ENCODE measurements at places on chromosomes 13 and 19.

DNA sequence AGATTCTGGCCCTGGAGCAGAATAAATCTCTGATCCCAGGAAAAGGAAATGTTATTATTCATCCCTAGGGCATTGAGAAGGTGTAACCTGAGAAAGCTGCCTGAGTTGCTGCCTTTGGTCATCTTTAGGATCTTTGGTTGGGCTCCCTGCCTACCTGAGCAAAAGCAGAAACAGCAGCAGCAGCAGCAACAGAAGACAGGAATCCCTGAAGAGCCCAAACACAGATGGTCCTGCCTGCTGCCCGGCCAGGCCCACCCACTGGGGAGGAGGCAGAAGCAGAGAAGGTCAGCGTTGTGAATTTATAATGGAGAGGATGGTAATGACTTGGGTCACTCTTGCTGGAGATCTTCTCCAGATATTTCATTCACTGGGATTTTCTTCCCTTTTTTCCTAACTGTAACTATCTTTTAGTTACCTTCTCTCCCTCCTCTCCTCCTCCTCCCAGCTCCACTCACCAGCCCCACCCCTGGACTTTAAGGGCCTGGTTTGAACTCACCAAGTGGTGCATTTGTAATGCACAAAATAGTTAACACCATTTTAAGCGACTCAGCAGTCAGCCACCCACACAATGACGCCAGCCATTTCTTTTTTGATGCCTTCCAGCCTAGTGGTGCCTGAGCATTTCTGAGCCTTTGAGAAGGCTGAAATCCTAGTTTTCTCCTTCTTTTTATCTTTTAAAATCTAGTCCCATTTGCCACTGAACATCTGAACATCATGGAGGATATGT, 91.7 kb downstream of the HSPH1 start:
- DNase-seq: no peak

- DNase-seq: no peak
These were observed 372.1 kb downstream of the UQCRFS1 start for GRCh38 chr19:28840891-28841290.

- DNase-seq: no peak
These were observed 90.3 kb upstream of the SLC10A2 start for GRCh38 chr13:103156346-103156998.

DNA sequence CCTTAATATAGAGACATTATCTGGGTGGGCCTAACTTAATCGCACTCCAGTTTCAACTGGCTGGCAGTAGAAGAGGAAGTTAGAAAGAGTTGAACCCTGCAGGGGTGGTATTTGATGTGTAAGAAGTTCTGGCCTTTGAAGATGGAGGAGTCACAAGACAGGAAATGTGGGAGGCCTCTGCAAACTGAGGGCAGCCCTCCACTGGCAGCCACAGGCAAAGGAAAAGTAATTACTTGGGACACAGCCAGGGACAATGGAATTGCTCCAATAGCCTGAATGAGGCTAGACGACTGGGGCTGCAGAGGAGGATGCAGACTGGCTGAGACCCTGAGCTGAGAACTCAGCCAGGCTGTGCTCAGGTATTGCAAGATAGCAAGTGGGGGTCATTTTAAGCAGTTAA, 703.3 kb upstream of the ARGLU1 start:
- DNase-seq: no peak

DNA sequence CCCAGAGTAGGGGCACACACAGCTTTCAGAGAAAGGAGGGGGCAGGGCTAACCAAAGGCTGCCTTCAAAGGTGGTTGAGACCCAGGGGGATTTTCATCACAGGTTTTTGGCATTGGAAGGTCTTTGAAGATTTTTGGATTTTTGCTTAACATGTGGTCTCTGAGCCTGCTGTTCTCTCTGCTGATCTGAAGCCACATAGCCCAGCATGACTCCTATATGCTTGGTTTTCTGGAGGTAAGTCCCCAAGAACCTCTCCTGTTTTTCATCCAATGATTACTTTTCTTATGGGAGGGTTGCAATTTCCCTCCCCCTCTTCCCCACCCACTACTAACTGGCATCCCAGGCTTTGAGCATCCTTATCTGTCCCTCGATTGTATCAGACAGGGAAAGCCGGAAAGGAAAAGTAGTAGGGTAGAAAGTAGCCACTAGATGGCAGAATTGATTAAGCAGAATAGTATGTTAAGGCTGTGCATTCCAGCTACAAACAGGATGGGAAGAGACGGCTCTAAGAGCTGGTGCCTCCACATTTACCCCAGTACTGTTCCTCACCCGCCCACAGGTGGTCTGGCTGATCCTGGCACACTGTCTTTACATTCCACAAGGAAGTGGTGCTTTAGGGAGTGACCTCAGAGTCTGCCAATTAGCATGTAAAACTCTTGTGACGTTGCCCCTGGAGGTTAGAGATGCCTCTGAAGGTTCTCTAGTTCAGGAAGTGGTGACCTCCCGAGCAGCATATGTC, 218.9 kb upstream of the EDNRB start:
- no peak for DNase-seq

DNA sequence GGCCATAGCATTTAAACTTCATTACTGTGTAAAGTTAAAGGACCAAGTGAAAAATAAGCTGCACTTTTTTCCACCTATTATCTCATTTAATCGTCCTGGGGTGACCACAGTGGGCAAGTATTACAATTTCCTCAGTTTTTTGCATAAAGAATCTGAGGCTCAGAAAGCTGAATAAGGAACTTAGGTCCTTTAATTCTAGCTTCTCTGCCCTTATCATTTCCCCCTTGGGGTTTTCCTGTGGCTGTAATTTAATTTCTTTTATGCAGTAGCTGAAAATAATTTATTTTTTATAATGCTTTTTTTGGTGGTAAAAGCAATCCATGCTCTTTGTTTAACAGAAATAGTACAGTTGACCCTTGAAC, 59.8 kb upstream of the RCBTB2 start:
- no peak for DNase-seq

DNA sequence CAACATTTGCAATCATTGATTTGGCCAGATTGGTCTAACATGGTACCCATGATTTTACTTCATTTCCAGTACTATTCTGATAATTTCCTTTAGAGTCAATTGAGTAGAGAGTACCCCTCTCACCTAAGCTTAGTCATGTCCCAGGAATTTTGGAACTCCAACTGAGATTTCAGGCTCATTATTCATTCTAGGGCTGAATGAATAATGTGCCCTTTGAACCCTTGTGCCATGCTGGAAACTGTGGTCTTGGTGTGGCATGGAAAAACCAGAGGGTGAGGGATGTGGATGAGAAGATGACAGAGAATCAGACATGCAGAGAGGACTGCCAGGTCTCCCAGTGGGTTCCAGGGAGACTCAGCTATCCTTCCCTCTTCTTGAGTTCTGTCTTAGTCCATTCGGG, 30.2 kb downstream of the ITM2B start:
- no peak for DNase-seq

- DNase-seq: no peak
These were observed 10.6 kb downstream of the CALM3 start for GRCh38 chr19:46611776-46612175.

DNA sequence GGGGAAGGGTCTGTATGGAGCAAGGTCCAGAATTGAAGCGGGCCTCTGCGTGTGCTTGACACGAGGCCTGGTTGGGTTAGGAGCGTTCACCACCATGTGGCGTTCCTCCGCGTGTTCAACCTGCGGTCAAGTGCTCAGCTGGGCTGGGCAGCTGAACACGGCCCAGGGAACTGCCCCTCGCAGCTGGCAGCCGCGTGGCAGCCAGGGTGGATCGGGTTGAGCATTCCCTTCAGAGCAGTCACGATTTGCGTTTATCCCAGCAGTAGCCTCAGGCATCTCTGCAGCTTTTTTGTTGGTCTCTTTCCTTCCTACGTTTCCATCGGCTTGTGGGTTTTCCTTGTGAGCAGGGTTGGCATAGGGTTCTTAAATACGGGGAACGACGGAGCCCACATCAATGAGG, 28.7 kb upstream of the F2RL3 start:
- DNase-seq: no peak

DNA sequence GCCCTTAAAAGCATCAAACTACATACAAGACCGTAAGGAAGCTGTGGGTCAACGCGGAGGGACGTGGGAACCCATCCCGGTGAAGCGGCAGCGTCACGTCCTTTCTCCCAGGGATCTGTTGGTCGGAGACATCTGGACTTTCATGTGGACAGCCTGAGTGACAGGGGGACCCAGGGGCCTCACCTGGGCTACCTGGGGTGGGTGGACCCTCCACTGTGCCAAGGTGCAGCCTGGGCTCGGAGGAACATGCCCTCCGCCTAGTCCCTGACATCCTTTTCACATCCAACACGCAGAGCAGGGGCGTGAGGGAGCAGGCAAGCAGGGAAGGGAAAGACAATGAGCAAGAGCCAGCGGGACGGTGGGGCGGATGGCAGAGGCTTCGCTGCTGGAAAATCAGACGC, 13.8 kb upstream of the GARIN5A start:
- no peak for DNase-seq

DNA sequence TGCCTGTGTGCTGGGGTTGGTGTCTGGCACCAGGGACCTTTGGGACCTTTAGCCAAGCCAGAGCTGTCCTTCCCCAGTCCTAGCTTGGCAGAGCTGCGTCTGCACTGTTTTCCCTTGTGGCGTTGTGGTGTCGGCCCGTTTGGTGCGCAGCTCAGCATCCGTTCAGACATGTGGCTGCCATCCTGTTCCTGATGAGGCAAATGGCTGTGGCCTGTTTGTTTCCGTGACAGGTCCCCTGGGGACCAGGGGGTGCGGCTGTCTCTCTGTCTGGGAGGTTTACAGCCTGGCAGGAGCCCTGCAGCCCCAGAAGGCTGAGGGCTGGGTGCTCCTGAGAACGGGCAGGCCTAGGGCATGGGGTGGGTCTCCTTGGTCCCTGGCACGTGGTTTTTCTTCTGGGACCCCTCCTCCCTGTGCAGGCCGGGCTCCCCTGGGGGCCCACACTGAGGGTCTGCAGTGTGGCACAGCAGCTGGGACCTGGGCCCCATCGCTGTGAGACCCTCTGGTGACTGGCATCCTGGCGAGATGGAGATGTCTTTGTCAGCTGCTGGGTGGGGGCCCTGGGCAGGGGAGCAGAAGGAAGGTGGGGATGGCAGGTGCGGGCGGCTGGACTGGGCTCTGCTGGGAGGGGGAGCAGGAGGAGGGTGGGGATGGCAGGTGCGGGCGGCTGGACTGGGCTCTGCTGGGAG, 4.0 kb downstream of the SPPL2B start:
- DNase-seq: peak; percentile 23

DNA sequence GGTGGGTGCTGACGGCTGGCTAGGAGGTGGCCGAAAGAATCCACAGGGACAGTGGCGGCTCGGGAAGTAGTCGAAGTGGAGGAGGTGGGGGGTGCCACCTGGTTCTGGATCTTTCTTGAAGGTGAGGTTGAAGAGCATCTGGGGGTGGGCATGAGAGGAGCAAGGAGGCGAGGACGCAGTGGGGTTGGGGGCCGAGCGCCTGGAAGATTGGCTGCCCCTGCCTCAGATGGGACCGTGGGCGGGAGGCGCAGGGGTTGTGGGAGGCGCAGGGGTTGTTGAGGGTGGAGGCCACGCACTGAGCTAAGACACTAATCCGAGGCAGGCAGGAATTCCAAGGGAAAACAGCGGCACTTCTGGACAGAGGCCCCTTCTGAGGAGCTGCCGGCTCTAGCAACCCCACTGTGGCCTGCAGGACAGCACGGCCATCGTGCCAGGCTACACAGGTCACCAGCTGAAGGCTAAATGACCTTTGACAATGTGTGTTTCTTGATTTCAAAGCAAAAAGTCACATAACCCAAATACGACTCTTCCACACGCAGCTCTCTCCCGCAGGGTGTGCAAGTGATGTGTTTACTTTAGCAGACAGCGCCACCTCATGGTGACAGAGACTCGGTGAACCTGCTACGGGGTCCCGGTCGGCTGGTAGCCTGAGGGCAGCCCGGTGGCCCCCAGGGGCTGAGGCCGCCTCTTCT, 44.1 kb upstream of the RANBP3 start:
- DNase-seq: peak; percentile 73

DNA sequence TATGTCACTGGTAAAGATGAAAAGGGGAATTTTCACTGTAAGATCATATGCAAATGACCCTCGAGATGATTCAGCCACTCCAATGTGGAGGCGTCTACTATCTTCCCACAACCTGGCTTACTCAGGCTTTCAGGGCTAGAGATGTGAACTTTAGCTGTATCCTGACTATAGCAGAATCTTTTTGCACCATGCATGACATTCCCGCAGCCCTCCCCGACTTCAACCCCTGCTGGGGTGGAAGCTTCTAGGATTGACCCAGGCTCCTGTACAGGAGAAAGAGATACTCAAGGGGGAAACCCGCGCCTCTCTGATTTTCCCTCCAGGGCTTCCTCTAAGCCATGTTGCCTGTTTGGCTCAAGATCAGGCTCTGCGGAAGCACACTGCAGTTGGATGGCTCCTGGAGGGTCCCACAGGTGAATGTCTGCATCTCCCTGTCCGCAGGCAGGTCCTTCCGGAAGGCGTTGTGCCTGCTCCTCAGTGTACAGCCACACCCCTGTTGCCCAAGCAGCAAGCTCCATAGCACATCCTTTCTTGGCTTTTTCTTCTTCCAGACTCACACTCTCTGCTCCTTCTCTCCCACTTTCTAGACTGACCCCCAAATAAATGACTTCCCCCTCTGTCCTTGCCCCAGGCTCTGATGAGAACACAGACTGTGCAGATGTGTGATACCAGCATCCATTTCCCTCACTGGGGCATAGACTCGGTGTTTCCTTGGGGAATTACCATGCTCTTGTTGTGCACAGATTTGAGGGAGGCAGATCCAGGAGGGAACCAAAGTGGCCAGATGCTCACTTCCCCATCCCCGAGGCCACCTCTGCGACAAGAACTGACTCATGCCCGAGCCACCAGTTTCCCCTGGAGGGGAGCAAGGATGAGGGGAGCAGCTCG, 29.1 kb upstream of the POP4 start:
- DNase-seq: peak; percentile 11

GRCh38 chr19:10005632-10006334, 4.5 kb downstream of the COL5A3 start:
- DNase-seq: no peak

DNA sequence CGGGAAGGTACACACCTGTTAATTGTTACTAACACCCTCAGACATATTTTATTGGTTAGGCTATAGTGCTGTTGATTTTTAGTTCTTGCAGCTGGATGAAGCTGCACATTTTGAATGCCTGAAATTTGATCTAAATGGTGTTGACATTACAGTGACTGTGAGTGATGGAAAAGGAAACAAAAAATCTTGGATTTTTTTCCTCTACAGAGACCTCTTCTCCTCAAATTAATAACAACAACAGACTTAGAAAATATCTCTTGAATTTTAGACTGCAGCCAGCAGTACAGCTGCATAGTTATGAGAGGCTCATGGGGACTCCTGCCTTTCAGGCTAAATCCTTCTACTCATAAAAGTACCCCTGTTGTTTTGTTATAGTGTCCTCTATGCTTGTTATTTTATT, 500.5 kb upstream of the SPRY2 start:
- DNase-seq: no peak

All from stimulated activated CD4-positive, alpha-beta T cell treated with anti-CD3 and anti-CD28 coated beads, Interleukin-4, amount 100 ng/mL, for 1 hour (primary cell).